Fibroblast of mammary gland (primary cell): ENCODE measurements at places on chromosomes 7 and 10.

GRCh38 chr7:35805876-35806275, 5.0 kb downstream of the SEPTIN7 start:
- DNase-seq, result peak; percentile 30

DNA sequence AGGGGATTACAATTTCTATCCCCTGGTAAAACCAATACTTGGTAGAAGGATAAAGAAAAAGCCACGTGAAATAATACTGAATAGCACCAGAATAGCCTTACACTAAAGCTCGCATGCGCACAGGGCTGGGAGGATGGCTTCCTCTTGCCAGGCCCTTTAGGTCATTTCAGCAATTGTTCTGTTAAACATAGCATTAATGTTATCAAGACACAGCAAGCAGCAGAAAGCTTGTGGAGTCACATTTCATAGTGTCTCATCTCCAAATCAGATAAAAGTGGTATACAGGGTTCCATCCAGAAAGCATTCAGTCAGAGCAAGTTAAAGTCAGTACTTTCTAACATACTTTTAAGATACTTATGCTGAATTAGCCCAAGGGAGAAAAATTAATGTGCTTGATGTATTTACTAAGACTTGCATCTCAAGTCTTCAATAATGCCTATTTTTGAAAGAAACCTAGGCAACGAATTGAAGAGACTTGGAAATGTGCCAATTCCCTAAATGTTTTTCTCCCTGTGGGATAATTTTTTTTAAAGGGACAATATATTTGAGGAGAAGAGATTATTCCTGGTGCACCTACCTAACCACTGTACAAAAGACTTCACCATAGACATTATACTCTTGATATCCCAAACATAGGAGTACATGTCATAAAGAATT, 14.3 kb upstream of the NPM3 start:
- no peak for DNase-seq

- DNase-seq, result peak; percentile 56
Observed at GRCh38 chr7:97005183-97006054, at the start of gene DLX6. Gene DLX6, plus strand, starts transcription at chr7:97005553. Its CDS starts 425 bp downstream, at chr7:97005978.

DNA sequence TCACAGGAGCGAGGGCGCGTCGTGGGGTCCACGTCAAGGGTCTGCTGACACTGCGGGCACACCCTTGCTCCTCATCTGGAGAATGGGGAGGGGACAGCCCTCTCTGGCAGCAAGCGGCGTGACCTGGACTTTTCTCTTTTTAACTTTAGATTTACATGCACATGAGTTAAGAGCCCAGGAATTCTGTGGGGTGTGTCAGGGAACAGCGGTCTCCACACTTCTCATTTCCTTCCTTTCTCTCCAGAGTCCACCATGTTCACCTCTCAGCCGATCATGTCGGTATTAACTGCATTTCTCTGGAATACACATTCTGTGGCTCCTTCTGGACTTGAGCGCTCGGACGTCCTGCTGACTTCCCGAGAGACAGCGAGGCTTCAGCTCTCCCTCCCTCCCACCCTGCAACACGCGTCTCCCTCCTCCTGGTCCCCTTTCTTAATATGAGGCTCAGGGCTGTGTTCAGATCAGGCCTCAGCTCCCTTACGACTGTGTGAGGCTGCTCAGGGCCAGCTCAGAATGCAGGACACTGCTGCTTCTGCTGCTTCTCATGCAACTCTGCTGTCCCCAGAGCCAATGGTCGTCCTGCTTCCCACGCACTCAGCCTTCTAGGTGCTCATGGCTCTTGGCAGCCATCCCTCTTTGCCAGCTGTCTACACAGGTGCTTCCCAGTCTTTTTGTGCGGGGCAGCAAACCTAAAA, 261.3 kb downstream of the ELFN1 start:
- peak; percentile 70 for DNase-seq

- no peak for DNase-seq
Observed at GRCh38 chr10:65571011-65571570, 1354.7 kb upstream of the LRRTM3 start.

DNA sequence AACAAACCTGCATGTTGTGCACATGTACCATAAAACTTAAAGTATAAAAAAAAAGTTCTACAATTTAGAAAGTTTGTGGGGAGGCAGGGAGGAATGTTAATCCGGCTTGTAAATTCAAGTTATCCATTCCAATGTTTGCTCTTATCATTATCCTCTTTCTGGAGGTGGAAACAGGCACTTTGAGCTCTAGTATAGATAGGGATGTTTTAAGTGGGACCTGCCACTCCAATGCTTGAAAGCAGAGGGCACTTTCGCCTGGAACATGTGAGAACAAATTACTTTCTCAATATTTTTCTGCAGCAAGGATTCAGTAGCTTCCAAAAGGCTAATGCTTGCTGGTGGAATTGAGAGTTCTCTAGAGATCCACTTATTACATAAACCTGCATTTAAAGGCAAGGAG, 45.6 kb downstream of the FEZF1 start:
- no peak for DNase-seq

GRCh38 chr7:146355216-146355615, 238.6 kb downstream of the CNTNAP2 start:
- DNase-seq, result no peak
